GM04503 (cell line): ENCODE measurements at places on chromosomes 2 and 18.

DNA sequence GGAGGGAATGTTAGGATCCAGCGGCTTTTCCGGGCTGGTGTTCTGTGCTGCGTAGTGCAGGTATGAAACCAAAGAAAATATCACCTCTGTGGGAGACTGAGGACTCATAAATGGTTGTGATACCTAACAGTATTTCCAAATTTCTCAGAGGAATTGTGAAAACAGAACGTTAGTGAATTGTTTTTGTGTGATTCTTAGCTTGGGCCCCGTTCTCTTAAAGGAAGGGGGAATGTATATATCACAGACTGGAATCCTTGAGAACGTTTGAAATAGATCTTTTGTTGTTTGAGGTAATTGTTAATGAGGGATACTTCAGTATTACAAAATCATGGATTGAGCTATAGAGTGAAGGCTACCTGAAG, 834 bp downstream of the ZNF638 start:
- no peak for DNase-seq

DNA sequence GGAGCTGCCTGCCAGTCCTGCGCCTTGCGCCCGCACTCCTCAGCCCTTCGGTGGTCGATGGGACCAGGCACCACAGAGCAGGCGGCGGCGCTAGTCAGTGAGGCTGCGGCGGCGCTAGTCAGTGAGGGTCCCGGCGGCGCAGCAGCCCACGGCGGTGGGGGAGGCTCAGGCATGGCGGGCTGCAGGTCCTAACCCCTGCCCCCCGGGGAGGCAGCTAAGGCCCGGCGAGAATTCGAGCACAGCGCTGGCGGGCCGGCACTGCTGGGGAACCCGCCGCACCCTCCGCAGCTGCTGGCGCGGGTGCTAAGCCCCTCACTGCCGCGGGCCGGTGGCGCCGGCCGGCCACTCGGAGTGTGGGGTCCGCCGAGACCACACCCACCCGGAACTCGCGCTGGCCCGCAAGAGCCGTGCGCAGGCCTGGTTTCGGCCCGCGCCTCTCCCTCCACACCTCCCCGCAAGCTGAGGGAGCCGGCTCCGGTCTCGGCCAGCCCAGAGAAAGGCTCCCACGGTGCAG, 867.4 kb downstream of the DSC3 start:
- DNase-seq: no peak

- DNase-seq: peak; percentile 18
These were observed 49.3 kb downstream of the OLA1 start for GRCh38 chr2:174198846-174199564.

DNA sequence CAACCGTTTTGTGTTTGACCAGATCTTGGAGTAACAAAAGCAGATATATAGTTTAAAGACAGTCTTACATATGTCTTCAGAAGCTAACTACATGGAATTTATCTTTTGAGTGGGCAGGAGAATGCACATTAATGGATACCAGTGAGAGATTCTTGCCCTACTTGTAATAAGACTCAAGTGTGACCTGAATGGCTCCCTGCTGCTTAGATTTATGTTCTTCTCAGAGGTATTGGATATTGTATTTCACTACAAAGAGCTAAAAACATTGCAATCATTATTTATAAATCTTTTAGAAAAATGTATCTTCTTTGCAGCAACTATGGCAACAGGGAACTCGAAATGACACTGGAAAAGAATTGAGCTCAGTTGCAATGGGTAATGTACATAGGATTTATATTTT, 227.7 kb downstream of the LRRTM4 start:
- DNase-seq: no peak

DNA sequence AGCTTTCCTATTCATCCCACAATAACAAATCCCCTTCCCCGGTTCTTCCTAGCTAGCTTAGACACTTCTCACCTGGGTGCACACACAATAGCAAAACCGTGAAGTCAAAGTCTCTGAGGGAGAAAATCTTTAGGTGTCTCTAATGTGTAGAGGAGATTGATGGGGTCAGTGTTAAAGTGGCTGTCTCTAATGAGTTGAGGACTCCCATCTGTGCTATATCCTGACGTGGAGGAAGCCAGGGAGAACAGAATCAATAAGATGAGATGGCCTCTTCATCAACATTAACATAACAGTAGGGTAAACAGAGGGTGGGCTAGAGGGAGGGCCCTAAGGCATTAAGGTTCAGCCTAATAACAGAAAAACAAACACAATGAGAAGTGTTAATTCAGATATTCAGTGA, 120.4 kb downstream of the SLC5A7 start:
- DNase-seq: no peak

DNA sequence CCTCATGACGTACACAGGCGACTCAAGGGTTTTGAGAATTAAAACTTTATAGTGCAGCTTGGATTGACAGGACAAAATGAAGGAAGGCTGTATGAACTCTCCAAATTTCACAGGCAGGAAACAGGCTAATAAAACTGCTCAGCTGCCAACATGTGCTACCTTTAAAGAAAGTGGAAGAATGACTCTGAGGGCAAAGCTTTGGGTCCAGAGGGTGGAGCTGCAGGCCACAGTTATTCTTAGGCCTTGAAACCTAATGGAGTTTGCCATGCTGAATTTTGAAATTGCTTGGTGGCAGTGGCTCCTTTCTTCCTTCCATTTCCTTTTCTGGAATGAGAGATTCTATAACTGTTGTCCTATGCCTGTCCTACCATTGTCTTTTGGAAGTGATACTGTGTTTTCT, 34.8 kb downstream of the HAT1 start:
- DNase-seq: no peak

- DNase-seq: no peak
These were observed 4.4 kb downstream of the TBR1 start for GRCh38 chr2:161420406-161421074.

DNA sequence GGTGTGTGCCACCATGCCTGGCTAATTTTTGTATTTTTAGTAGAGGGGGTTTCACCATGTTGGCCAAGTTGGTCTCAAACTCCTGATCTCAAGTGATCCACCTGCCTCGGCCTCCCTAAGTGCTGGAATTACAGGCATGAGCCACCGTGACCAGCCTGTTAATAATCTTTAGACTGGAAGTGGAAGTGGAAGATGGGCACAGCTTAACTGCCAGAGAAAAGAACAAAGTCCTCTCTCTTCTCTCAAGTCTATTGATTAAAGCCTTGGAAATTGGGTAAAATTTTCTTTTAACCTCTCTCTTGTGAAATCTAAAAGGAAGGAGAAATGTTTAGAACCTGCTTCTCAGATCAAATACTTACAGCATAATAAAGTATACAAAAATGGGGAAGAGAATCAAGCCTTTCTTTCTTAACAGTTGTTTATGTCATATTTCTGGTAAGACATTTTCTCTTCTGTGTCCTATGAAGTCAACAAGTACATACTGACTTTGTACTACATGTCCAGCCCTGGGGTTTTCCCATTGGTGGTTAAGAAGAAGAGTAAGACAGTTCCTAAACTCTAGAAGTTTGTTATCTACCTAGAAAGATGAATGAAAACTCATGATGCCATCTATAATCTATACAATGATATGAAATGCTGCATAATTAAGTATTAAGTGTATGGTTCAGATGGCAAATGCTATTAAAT, 4.6 kb downstream of the TMEM169 start:
- no peak for DNase-seq

DNA sequence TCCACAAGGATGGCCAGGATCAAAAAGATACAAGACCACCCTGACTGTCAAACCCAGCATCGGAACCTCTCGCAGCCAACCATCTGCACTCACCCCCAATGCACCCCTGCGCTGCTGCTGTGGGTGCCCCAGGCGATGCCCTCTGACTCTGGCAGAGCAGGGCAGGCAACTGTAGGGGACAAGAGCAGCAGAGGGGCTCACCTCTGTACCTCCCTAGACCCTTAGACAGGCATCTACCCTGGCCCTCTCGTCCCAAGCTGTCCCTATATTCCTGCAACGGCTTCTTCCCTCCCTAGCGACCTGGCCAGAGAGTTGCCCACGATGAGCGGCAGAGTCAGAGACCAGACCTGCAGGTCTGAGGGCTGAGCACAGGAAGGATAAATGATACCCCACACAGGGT, 128.2 kb downstream of the HDAC4 start:
- no peak for DNase-seq

DNA sequence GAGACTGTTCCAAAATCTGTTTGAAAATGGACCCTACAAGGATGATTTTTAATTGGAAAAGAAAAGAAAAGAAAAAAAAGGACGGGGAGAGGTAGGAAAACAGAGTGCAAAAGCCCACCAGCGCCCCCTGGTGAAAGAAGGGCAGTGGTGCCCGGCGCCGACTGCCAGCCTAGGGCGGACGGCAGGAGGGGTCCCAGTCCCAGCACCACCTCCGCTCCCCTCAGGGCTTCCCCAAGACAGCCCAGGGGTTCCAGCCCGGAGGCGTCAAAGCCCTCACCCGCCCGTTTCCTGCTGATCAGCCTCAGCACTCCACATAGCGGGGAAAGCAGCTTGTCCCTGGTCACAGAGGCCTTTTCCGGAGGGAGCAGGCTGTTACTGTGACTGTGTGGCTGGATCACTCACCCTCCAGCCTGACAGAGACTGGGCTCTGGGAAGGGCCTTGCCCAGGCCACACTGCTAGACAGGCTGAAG, 213.9 kb downstream of the TFCP2L1 start:
- DNase-seq: no peak

GRCh38 chr18:73220663-73221062, 352.9 kb upstream of the NETO1 start:
- DNase-seq: no peak

DNA sequence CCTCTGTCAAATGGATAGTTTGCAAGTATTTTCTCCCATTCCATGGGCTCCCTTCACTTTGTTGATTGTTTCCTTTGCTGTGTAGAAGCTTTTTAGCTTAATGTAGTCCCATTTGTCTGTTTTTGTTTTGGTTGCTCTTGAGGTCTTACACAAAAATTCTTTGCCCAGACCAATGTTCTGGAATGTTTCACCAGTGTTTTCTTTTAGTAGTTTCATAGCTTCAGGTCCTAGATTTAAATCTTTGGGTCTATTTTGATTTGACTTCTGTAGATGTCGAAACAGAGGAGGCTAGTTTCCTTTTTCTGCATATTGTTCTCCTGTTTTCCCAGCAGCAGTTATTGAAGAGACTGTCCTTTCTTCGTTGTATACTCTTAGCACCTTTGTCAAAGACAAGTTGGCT, 351.6 kb downstream of the PTPRM start:
- DNase-seq: no peak

DNA sequence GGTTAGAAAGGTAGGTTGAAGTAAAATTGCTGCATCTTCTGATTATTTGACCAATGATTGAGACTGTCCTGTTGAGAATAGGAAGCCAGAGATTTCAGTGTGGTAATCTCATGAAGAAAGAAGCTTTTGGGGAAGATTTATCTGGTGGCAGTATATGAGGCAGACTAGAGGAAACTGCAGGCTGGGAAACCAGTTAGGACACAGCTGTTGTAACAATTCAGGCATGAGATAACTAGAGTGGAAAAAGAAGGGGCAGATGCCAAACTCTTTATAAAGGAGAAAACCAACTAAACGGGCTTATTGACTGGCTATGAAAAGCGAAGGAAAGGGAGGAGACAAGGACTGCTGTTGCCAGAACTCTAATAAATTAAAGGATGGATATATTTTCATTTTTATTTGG, 155.6 kb downstream of the TTC27 start:
- DNase-seq: no peak

DNA sequence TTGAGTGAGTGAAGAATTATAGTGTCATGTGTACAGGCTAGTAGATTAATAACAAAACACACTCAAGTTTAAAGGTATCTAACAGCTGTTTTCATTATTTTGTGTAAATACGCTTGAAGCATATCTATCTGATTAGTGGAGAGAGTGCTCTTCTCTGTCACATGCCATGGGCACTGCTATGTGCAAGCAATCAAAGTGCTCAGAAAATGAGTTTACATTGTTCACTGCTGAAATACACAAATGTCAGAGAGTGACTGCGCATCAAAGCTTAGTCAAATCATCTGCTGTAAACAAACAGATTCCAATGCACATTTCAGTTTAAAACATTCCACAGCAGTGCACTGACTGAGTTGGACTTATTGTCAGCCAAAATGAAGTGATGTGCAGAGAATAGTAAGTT, 423.4 kb downstream of the ZEB2 start:
- DNase-seq: no peak

GRCh38 chr2:12709207-12709522, 7.6 kb upstream of the TRIB2 start:
- no peak for DNase-seq

DNA sequence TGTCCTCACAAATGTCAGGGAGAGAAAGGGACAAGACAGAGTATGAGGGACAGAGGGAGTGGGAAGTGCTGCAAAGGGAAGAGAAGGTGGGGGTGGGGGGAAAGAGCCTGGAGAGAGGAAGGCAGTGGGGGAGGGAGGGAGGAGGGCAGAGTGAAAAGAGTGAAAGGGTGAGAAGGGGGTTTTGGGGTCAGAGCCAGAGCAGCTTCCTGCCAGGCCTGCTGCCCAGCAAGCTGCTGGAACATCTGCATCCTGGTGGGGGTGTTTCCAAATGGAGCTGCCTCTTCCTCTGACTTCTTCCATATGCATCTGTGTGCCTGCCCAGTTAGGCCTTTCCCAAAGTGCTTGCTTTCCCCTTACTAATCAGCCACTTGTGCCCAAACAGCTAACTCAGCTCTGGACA, 94.3 kb upstream of the CELF4 start:
- no peak for DNase-seq

DNA sequence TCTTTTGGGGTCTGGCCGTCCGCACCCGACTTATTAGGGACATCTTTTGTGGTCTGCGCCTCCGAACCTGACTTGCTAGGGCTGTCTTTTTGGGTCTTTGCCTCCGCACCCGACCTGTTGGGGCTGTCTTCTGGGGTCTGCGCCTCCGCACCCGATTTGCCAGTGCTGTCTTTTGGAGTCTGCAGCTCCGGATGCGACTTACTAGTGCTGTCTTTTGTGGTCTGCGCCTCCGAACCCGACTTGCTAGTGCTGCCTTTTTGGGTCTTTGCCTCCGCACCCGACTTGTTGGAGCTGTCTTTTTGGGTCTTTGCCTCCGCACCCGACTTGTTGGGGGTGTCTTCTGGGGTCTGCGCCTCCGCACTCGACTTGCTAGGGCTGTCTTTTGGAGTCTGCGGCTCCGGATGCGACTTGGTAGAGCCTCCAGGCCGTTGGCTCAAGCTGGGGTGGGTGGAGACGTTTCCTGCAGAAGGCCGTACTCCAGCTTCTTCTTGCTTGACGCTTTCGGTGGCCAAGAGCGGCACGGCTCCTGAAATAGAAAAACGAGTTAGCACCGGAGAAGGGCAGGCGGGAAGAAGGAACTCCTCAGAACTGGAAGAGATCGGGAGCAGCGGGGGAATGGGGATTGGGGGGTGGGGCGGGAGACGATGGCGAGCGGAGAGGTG, 498 bp downstream of the TGOLN2 start:
- DNase-seq: no peak

DNA sequence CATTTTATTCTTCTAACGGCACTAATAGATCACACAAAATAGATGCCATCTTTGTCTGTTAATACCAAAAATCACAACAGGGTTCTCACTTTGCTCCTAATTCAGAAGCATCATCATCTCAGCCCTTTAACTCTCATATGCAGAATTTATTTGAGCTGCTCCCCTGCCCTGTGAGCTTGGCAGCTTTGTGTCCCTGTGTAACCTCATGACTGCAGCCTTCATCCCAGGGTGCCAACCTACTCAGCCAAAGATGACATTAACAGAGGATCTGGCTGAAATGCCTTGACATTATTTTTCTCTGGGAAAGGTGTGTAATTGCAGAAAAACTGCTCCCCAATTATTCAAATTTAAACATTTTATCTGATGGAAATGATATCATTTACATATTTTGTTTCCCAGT, 319.4 kb downstream of the NRXN1 start:
- DNase-seq: no peak
